M059J (cell line): ENCODE measurements at places on chromosomes 11 and 22.

- DNase-seq = peak; percentile 98
Observed at GRCh38 chr11:78715639-78716311, 141.1 kb upstream of the NARS2 start.

DNA sequence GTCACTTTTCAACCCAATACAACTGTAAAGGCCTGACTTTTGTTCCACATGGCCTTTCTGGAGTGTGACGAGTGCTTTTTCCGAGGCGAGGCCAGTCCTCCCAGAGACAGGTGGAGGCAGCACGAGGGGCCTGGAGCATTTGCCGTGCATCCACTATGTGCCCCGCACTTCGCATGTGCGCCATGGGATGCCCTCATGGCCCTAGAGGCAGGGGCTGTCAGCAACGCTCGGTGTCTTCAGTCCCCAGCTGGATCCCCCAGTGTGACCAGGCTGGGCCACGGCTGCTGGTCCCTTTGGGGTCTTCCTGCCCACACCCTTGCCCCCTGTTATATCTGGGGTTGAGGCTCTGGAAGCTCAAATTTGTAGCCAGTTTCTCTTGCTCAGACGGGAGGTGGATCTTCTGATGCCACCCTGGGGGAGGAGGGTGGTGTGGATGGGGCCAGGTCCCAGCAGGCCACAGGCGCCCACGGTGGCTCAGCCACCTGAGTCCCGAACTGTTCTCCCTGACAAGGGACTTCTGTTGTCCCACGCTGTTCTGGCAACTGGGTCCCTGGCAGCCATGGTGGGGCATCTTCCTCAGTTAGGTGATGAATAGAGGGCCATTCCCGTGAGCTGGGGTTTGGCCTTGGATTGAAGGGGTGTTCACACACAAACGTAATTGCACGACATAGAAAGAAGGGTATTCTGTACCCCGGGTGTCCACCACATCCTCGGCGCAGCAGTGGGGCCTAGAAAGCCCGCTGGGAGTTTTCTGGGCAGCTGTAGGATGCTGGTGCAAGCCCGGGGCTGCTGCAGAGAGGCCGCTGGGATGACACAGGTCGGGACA, 100.9 kb downstream of the CTTN start:
- no peak for DNase-seq

DNA sequence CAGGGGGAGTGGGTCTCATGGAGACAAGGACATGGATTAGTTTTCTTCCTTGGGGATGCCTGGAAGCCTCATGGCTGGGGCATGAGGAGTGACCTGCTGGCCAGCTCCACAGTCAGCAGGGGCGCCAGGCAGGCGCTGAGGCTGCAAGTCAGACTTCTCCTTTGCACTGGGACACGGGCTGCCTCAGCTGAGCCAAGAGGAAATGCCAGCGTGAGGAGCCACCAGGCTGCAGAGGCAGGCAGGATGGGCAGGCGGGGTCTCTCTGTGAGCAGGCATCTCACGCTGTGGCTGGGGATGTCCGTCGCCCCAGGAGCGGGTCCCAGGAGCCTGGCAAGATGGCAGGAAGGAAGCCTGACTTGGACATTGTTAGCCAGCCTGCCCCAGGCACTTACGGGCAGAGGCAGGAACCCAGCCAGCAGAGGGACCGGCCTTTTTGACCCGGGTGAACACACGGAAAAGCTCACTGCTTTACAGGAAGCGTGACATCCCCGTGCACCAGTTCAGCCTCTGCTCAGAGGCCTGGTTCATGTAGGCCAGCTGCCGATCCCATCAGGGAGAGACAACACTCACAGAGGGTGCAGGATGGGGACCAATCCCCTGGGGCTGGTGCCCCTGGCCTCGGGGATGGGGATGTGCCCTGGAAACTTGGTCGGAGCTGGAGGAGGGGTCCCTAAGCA, 10.2 kb downstream of the GNB1L start:
- DNase-seq = peak; percentile 83

GRCh38 chr11:12509371-12509770, 132.0 kb downstream of the PARVA start:
- DNase-seq = no peak

DNA sequence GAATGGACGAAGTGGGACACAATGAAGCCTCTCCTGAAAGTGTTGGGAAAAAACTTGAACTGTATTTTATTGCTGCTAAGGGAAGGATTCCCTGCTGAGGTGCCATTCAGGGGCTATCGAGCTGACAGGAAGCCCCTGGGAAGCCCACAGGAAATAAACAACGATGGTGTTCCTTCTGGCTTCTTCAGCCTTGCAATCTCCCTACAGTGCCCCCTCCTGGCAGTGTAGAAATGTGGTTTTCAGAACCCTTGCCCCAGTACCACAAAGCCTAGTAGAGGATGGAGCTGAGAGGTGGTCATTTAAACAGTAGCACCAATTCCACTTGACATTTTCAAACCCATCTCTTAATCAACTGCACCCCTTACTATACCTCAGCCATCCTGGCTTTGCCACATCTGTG, 676.7 kb upstream of the ARHGAP42 start:
- no peak for DNase-seq

DNA sequence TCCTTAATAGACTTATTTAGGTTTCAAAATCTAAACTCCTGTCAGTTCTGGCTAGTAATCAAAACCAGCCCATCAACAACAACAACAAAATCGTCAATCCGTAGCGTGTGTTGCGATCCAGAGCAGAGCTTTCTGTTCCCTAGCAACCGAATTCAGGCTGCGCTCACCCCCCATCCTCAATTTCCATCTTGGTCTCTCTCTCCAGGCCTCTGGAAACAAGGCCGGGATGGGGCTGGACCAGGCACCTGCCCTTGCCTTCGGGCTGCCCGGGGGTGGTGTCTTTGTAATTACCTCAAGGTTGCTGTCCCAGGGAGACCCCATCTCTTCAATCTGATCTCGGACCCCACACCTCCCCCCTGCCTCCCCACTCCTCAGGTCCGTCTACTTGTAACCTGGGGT, 1341.5 kb downstream of the BRD1 start:
- no peak for DNase-seq

GRCh38 chr11:70242885-70243284, 27.6 kb upstream of the PPFIA1 start:
- no peak for DNase-seq

- DNase-seq = peak; percentile 76
Observed at GRCh38 chr22:39214383-39215069, 30.3 kb downstream of the PDGFB start.

- DNase-seq = no peak
Observed at GRCh38 chr22:37552524-37553163, 7.6 kb upstream of the CDC42EP1 start.

DNA sequence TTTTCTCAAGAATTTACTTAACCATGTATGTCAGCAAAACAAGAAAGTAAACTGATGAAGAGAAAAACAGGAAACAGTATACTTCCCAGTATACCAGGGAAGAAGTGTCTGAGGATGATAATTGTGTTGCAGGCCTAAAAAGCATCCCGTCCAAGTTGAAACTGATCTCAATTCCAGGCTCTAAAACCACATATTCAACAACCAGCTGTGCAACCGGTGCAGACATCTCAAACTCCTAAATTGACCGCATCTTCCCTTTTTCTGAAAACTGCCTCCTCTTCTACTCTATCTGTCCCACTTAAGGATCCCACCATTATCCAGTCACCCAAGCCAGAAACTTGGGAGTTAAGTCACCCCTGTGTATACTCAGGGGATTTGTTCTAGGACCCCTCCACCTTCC, 47.2 kb downstream of the CCDC83 start:
- DNase-seq = no peak

- no peak for DNase-seq
Observed at GRCh38 chr22:21758091-21758864, 22.7 kb upstream of the YPEL1 start.

GRCh38 chr11:126695293-126695692, 305.3 kb downstream of the KIRREL3 start:
- no peak for DNase-seq

DNA sequence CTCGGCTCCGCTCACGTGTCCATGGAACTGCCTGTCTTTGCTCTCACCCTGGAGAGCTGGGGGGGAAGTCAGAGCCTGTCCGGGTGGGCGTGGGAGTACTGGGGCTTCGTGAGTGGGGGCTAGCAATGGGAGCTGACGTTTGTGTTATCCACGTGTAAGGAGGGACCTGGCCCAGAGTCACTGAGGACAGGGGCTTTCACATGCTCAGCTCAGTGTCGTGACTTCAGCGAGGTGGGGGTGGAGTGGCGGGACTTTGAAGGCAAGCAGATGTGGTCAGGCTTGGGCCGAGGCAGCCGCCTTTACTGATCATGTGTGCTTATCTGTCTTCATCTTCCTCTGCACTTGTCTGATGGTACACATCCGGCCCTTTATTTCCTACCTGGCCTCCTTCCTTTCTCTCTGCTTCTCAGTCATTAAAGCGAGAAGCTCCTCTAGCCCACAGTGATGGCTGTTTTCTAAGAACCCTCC, 113.1 kb upstream of the NNMT start:
- DNase-seq = no peak

DNA sequence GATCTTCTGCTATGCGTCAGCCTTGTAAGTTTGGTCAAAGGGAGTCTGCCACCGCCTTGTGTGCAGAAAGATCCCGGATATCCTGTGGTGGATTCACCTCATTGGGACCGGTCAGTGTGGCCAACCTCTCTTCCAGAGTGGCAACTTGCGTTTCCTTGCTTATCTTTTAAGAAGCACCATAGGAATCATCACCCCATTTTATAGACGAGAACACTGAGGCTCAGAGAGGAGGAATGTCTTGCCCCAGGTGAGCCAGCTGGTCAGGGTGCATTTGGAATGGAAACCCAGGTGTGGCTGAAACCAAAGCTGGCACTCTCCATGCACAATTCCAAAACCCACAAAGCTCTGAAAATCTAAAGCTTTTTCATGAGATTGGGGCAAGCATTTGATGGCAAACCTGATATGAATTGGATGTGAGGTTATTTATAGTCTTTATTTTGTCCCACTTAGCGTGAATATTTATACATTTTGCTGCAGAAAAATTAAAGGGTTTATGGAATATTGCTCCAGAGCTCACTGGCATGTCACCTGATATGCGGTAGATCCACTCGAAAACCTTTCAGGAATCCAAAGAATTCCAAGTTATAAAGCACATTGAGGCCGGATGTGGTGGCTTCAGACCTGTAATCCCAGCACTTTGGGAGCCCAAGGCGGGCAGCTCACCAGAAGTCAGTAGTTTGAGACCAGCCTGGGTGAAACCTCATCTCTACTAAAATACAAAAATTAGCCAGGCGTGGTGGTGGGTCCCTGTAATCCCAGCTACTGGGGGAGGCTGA, 12.1 kb upstream of the EIF3D start:
- DNase-seq = peak; percentile 88

- DNase-seq = no peak
Observed at GRCh38 chr11:41955066-41955465, 495.6 kb upstream of the LRRC4C start.

GRCh38 chr22:47069270-47069669, 306.8 kb downstream of the TBC1D22A start:
- no peak for DNase-seq

- DNase-seq = peak; percentile 43
Observed at GRCh38 chr22:29154364-29155048, 51.2 kb upstream of the EMID1 start.
